Stimulated activated CD4-positive, alpha-beta T cell treated with anti-CD3 and anti-CD28 coated beads, TNF-alpha, amount 100 ng/mL, for 24 hours (primary cell): ENCODE measurements at places on chromosomes 13 and 19.

GRCh38 chr13:48600374-48601364, 53.1 kb upstream of the CYSLTR2 start:
- no peak for DNase-seq

DNA sequence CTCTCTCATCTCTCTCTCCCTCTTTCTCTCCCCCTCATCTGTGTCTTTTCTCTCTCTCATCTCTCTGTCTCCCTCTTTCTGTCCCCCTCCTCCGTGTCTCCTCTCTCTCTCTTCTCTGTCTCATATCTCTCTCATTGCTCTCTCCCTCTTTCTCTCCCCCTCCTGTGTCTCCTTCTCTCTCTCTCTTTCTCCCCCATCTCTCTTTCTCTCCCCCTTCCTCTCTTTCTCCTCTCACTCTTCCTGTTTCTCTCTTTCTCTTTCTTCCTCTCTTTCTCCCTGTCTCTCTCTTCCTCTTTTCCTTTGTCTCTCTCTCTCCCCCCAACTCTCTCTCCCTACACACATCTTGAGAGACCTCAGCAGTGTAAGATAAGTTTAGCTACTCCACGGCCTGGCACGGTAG, 4.9 kb upstream of the RDH13 start:
- no peak for DNase-seq

DNA sequence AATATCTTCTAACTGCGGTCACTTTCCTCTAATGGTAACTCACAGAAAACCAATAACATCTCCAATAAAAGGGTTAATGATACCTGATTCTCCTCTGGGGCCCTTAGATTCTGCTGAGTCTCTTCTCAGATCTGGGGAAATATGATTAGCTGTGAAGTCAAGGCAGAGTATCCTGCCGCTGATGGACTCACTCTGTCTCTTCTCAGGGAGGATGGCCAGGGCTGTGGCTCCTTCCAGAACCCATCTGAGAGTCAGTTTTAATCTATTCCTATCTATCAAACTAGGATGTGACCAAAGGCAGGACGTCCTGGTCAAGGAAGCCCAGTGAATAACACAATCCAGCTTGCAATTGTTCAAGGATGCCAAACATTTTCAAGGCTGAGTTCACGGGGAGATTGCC, 109.8 kb downstream of the SLC10A2 start:
- DNase-seq: no peak

- no peak for DNase-seq
These were observed 11.5 kb downstream of the CEACAM16 start for GRCh38 chr19:44710483-44710882.
